ENCODE measurements at places on chromosomes 5 and 9.

- no peak for DNase-seq
Observed at GRCh38 chr5:125847561-125847960, 575.6 kb upstream of the GRAMD2B start.

DNA sequence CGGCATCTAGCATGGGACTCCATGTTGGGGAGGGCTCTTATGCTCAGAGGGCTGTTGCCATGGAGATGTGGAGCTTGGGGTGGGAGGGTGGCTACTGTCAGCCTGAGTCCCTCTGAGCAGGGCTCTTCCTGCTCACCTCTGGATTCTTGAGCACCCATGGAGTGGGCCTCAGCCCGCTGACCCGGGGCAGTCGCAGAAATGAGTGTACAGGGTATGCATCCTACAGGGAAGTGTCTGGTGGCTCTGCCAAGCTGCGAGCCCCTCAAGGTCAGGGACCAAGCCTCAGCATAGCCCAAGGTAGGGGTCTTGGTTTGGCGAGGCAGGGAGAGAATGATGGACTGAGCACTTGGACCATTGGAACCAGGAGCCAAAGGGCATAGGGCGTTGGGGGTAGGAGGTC, 104.1 kb downstream of the DAB2IP start:
- DNase-seq = no peak

- DNase-seq = peak; percentile 50
Observed at GRCh38 chr9:806285-807156, 35.0 kb upstream of the DMRT1 start.

GRCh38 chr9:93132946-93133680, 938 bp downstream of the NINJ1 start:
- DNase-seq = no peak

DNA sequence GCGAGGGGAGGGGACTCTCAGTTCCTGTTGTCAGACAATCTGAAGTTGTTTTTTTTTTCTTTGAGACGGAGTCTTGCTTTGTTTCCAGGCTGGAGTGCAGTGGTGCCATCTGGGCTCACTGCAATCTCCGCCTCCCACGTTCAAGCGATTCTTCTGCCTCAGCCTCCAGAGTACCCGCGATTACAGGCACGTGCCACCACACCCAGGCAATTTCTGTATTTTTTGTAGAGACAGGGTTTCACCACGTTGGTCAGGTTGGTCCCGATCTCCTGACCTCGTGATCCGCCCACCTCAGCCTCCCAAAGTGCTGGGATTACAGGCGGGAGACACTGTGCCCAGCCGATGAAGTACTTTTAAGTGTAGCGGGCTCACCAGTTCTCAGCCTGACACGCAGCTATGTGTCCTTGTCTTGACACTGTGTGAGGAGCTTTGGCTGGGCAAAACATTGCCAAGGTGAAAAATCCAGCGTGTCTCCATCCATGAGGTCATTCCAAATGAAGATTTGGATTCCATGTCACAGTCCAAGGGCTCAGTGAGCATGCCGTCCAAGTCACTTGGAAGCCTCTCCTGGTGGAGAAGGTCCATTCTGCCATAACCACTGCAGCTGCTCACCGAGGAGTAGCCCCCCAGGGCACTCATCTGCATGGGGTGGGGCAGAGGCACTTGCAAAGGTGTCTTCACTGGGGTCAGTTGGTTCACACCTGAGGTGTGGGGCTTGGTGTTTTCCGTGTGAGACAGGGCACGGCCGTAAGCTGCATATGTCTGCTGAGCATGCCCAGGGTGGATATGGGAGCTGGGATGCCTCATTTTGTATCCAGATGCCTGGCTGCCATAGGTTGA, 32.0 kb downstream of the OR2V1 start:
- peak; percentile 42 for DNase-seq

DNA sequence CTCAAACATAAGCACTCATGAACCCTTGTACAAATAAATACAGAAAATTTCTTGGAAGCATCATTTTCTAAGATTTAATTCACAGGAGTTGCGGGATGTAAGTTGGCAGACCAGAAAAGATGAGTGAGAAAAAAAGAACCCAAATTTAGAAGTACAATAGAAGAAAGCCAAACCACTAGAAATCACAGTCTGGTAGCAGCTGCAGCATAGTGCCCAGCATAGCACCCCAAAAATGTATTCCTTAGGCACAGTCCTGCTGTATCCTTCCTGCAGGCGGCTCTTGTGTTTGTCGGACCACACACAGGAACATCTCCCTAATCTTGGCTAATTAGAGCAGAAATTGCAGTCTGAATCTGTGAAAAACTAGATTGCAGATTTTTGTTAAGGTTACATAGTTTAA, 208.5 kb upstream of the TRPM3 start:
- DNase-seq = no peak

Data from SK-MEL-5 (cell line).